NCI-H1694 (cell line): ENCODE measurements at places on chromosomes 1 and 21.

- no peak for DNase-seq
Measured at GRCh38 chr21:42454786-42455185, 41.2 kb downstream of the RSPH1 start.

DNA sequence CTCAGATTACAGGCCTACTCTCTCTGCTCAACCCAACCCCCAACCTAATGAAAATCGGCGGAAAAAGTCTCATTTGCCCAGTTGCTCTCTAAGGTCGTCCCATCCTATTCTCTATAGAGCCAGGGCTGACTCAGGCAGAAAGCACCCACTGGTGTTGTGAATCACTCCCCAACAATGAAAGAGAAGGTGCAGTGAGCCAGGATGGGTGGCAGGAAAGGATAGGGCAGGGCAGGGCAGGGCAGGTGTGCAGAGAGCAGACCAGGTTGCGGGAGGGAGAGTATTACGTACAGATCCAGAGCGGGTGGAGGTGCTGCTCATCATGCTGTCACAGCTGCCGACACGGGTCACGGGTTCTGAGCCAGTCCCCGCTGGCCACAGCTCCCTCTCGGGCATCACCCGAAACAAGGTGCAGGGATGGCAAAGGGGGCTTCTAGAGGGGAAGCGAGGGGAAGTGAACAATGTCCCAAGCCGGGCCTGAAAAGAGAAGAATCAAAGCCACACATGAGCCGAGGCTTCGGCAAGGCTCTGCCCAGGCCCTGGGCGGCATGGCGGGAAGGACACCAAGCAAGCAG lies 5.3 kb downstream of the C1orf116 start:
- no peak for DNase-seq

- DNase-seq, result no peak
Measured at GRCh38 chr21:34065027-34065426, 8.4 kb upstream of the MRPS6 start.

DNA sequence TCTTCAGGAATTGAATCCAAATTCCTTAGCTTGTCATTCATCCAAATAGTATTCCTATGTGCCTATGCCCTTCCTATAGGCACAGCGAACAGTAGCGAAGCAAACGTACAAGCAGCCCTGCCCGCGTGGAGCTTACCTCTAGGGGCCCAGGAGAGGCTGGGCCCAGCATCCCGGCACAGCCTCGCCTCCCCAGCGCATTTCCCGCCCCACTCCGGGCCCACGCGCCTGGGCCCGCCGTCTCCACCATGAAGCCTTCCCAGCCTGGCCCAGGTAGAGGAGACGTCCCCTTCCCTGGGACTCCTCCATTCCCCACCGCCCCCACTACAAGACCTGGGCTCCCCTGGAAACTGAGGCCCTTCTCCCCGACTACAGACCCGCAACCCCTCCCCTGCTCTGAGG lies 245 bp upstream of the TMEM269 start:
- no peak for DNase-seq

- no peak for DNase-seq
Measured at GRCh38 chr21:17650292-17650691, 37.6 kb upstream of the BTG3 start.

- DNase-seq, result no peak
Measured at GRCh38 chr1:26166719-26167281, 2.0 kb downstream of the C1orf232 start.

- no peak for DNase-seq
Measured at GRCh38 chr1:173453982-173454381, 23.2 kb upstream of the PRDX6 start.

- no peak for DNase-seq
Measured at GRCh38 chr1:235342039-235342438, 13.7 kb downstream of the GGPS1 start.
